ENCODE measurements at places on chromosomes 16 and 17.

DNA sequence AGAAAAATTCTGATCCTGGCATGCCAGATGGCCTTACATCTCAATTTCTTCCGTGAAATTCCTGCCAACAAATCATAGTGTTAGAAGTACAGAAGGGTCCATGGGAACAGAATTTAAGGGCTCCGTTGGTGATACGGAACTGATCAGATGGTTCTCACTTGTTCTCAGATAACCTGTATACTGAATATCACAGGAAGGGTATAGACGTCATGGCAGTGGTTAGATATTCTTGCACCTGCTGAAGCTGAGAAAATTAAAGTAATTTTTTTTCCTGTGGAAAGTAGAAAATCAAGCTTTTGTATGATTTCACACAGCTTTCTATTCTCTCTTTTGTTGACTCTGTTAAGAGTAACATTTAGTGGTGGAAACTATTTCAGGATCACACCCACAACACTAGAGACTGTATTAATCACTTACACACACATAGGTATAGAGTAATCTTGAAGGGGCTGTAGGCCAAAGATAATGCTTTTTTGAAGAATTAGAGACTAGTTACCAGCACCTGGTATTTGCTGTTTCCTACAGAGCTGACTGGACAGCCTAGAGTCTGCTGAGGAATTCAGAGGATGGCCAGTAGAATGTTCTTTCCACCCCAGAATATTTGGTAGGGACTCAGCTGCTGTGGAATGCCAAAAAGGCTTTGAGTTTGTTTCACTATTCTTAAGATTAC lies 7.5 kb downstream of the TENT4B start:
- DNase-seq, result no peak

DNA sequence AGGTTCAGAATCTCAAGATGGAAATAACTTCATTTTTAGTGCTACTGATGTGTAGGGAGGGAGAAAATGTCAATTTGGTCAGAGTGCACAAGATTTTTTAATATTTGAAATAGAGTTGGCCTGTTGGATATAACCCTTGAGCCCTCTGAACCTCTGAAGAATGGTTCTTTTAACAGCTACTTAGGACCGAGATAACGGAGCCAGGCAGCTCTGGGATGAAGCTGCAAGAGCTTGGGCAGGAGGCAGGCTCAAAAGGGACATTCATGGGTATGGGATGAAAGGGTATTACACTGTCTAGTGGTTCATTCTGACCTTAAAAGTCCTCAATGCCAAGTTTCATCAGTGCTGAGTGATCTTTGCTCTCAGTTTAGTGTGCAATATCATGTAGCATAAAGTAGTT lies 111.4 kb upstream of the CPHXL start:
- DNase-seq, result no peak

- no peak for DNase-seq
Observed at GRCh38 chr16:49602201-49602975, 228.8 kb downstream of the C16orf78 start.

DNA sequence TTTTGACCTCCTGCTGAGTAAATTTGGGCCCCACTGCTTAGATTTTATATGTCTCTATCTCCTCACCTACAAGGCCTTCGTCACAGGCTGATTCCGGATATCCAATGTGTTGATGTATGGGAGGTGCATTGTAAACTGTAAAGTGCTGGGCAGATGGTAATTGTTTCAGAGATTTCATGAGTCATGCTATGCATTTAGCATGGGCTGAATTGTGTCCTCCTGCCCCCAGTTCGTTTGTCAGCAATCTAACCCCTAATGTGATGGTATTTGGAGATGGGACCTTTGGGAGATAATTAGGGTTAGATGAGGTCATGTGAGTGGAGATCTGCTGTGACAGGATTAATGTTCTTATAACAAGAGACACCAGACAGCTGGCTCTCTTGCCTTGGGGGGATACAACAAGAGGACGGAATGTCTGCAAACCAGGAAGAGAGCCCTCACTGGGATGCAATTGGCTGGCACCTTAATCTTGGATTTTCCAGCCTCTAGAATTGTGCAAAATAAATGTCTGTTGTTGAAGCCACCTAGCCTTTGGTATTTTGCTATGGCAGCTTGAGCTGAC lies 101.8 kb upstream of the NLRP1 start:
- DNase-seq, result no peak

DNA sequence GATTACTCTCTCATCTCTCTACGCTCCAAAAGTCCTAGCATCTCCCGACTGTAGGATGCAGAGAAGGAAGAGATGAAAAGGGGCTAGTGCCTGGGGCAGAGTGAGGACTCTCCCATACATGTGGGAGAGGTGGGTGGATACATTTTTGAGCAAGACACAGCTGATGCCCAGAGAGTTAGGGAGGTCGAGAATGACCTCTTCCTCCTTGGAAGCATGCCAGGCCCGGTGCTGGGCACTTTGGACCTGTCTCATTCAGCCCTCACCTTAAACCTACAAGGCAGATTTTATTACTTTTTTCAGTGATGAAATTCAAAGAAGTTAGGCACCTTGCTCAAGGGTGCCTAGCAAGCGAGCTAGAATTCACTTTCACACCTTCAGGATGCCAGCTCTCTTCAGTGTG lies 38.2 kb downstream of the WSCD1 start:
- DNase-seq, result no peak

GRCh38 chr17:62631936-62632924 lies 4.8 kb downstream of the MRC2 start:
- no peak for DNase-seq

- DNase-seq, result peak; percentile 71
Observed at GRCh38 chr16:53054670-53055485, at the start of gene CHD9. CHD9 (plus strand) TSS chr16:53054991; CDS start chr16:53156090, 101,099 bp downstream.
